NCI-H774 (cell line): ENCODE measurements at places on chromosomes 13 and 19.

GRCh38 chr19:18729933-18730530 lies 46.6 kb downstream of the CRTC1 start:
- no peak for DNase-seq

DNA sequence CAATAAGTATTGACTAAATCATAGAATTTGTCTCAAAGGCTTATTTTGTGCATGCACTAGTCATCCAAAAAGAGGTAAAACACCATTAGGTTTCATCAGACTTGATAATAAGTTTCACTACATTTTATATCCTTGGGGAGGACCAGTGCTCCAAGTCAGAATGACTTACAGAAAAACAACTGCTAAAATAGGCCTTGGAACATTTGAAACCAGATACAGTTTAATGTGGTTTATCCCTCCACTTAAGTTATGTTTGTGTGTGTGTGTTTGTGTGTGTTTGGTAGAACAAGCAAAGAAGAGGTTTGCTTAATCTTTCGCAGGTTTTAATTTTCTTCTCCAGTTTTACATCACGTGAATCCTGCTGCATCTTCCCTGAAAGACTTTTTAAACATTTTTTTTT lies 570.9 kb downstream of the PCDH9 start:
- no peak for DNase-seq

GRCh38 chr19:3687774-3688706 lies 12.2 kb downstream of the PIP5K1C start:
- DNase-seq: no peak

GRCh38 chr13:76825430-76825829 lies 60.8 kb downstream of the KCTD12 start:
- DNase-seq: no peak

- peak; percentile 66 for DNase-seq
Measured at GRCh38 chr13:101942038-101942437, 459.8 kb downstream of the FGF14 start.

DNA sequence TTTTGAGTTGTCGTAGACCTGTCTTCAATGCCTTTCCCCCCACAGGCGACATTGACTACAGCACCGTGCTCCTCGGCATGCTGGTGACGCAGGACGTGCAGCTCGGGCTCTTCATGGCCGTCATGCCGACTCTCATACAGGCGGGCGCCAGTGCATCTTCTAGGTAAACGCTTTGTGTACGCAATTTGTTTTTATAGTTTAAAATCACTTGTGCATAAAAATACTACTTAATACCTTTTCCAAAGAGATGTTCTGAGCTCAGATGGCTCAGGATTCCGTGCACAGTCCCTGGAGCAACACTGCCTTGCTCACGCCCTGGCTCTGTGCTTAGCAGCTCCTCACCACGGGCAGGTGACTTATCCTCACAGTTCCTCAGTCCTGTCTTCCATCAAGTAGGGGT lies 30.1 kb upstream of the DCUN1D2 start:
- no peak for DNase-seq

DNA sequence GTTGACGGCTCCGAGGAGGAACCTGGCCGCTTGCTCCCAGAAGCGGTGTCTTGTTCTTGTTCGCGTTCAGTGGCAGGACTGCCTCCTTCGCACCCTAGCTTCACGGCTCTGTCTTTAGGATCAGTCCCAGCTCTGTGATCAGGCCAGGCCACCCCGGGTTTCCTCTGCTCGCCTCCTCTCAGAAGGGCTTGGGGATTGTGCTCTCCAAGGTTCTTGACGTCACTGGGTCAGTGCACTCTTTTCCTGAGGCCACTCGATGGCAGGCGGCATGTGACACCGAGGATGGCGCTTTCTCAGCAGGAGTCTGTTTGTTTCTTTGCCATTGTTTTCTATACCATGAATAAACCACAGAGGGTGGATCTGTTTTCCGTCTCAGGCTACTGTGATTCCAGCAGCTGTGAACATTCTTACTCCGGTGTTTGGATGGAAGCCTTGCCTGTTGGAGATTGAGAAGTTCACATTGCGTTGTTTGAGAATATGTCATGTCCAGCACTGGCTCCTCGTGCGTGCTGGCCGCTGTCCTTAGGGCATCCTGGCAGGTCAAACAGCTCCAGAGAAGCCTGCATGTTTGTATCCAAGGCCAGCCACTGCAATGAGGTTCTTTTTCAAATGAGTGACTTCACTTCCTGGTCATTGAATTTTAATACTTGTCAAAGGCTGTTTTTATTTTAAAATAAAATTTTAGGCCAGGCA lies 44.5 kb downstream of the SLC7A9 start:
- no peak for DNase-seq

DNA sequence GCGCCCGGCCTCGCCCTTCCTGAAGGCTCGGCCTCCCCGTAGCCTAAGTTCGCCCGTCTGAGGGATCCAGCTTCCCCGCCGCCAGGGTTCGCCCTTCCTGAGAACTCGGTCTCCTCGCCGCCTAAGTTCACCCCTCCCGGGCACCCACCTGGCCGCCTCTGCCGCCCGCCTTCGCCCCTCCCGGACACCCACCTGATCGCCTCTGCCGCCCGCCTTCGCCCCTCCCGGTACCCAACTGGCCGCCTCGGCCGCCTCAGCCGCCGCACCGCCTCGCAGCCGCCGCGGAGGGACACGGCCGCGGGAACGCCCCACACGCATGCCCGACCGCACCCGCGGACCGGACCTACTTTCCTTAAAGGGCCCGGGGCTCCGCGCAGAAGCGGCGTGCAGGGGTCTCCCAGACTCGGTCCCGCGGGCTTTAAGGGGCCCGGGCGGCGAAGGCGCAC lies at the start of gene MOB3A:
TSS of gene MOB3A (minus strand) at position 293 of the 446 bp plus-strand sequence. CDS start 17,766 bp downstream, outside the sequence.
- DNase-seq: peak; percentile 94

DNA sequence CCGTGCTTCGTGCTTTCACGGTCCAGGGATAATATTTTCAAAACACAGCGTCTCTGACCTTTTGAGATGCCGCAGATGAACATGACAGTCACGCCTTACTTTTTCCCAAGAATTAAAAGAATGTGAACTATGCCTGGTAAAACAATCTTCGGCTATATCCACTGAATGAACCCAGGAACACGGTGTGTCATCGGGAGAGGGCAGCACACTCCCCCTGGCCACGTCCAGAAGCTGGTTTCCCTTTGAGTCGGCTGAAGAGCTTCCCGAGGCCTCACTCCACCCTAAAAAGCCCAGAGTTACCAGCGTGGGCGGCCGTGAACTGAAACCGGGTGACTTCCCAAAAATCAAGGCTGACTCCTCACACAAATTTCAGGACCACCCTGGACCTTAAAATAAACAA lies 22.9 kb upstream of the SHISA2 start:
- no peak for DNase-seq

GRCh38 chr13:101627556-101627943 lies 175.1 kb downstream of the ITGBL1 start:
- no peak for DNase-seq

DNA sequence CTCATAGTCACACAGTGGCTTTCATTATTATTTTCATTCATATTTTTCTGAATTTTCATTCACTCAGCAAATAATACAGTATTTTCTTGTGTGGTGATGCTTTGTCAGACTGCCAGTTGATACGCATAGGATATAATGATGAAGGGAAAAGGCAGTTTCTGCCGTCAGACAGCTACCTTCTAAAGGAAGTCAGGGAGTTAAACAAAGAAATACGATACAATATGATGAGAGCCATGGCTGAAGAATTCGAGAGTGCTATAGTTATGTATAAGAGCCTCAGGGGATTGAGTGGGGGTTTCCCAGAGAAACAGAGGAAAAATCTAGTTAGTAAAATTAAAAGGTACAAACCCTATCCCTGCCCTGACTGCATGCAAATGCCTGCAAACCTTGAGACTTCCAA lies 479.1 kb downstream of the OLFM4 start:
- DNase-seq: no peak

DNA sequence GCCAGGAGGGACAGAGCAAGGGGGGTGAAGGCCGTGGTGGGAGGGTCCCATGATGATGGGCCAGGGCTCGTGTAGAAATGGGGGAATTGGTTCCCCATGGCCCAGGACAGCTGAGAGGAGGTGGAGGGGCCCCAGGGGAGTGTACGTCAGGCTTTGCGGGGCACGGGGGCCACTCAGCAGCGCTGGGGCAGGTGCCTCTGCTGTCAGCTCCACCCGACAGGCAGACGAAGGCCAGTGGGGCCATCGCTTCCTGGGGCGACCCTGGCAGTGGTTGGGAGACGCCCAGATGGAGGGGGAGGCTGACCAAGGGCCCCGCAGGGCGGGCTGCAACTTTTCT lies 1.9 kb upstream of the TEKTIP1 start:
- no peak for DNase-seq

DNA sequence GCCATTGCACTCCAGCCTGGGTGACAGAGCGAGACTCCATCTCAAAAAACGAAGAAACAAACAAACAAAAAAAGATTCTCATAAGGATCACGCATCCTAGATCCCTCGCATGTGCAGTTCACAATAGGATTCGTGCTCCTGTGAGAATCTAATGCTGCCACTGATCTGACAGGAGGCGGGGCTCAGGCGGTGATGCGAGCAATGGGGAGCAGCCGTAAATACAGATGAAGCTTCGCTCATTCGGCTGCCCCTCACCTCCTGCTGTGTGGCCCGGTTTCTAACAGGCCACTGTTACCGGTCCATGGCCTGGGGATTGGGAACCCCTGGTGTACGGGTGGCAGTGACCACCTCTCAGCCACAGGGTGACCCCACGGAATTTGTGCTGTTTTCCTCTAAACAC lies 98.2 kb upstream of the MRI1 start:
- no peak for DNase-seq

DNA sequence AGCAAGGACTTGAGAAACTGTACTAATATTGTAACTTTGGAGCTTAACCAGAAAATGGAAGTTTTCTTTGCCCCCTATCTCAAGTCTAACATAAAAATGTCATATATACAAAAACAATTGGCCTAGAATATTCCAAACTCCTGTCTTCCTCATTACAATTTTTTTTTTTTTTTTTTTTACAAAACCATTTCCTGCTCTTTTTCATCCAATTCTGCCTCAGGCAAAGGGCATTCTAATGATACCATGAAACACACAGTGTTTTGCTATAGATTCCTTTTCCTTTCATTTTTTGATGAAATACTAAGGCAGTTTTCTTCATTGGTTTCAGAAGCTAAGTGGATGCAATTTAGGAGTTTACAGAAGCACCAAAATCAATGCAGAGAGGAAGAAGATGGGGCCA lies 119.7 kb downstream of the LHFPL6 start:
- no peak for DNase-seq

GRCh38 chr13:71677124-71677523 lies 189.9 kb downstream of the DACH1 start:
- DNase-seq: no peak

- no peak for DNase-seq
Measured at GRCh38 chr19:47024502-47024901, 4.9 kb downstream of the NPAS1 start.

GRCh38 chr19:13622766-13623715 lies 116.8 kb upstream of the CACNA1A start:
- DNase-seq: no peak

DNA sequence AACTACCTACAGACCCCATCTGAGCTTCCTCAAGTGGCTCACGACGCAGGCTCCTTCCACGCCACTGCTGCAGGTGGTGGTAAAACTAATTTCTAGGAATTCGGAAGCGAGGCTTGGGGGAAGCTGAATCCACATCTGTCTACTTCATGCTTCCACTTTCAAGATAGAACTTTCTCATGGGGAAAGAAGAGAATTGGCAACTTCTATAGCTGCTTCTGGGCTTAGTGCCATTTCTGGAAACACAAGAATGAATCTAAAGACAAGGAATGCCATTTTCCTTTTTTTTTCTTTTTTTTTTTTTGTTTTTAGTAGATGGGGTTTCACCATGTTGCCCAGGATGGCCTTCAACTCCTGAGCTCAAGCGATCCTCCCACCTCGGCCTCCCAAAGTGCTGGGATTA lies 2.8 kb upstream of the NLRP12 start:
- DNase-seq: no peak

DNA sequence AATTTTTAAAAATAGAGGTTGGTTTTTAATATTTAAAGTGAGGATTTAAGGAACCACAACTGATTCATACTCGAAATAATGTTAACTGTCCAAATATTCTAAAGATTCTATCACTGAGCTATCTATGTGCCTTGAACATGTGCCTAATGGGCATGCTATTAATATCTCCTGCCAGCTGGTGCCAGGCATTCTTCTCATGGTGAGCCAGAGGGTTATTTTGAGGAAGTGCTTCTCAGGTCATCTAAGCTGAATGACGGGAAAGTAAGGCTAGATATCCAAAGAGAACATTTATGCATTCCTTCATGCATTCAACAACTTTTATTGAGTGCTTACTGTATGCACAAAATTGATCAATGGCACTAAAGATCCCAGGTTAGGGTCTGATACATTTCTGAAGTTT lies 138.2 kb downstream of the PIBF1 start:
- no peak for DNase-seq

- no peak for DNase-seq
Measured at GRCh38 chr19:15123900-15124299, 16.7 kb downstream of the SYDE1 start.

DNA sequence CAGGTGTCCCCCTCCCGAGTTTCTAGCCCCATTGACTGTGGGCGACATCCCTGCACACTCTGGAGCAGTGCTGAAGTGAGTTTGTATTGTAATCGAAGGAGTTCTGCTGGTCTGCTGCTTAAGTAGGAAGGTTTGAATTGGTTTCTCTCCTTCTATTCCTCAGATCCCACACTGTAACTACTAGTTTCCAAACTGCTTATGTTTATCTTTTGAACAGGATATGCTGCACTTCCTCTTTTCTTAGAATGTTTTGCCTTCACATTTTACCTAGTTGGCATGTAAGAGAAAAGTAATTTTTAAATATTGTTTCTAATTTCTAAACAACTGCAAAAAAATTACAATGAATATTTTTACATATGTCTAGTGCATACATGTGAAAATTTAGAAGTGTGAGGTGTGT lies 511.8 kb downstream of the KLF12 start:
- DNase-seq: no peak

DNA sequence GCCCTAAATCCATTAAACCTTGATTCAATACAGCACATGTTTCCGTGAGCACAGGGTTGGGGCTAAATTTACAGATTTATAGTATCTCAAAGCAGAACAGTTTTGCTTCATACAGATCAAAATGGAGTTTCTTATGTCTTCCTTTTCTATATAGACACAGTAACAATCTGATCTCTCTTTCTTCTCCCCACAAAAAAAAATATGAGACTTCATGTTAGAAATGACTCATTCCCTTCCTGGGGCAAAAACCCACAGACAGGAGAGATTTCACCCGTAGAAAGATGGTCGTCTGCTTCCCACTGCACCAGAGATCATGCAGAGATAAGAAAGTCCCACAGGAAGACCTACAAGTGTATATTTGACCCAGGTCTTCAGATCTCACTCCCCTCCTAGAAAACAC lies 7.7 kb upstream of the ZNF611 start:
- no peak for DNase-seq

DNA sequence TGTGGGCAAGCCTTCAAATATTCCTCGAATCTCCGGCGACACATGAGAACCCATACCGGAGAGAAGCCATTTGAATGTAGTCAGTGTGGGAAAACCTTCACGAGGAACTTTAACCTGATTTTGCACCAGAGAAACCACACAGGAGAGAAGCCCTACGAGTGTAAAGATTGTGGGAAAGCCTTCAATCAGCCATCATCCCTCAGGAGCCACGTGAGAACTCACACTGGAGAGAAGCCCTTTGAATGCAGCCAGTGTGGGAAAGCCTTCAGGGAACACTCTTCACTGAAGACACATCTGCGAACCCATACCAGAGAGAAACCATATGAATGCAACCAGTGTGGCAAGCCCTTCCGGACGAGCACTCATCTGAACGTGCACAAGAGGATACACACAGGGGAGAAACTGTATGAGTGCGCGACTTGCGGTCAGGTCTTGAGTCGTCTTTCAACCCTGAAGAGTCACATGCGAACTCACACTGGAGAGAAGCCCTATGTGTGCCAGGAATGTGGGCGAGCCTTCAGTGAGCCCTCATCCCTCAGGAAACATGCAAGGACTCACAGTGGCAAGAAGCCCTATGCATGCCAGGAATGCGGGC lies 28.8 kb downstream of the ZNF333 start:
- no peak for DNase-seq
